ENCODE measurements at places on chromosomes 3 and 15.

DNA sequence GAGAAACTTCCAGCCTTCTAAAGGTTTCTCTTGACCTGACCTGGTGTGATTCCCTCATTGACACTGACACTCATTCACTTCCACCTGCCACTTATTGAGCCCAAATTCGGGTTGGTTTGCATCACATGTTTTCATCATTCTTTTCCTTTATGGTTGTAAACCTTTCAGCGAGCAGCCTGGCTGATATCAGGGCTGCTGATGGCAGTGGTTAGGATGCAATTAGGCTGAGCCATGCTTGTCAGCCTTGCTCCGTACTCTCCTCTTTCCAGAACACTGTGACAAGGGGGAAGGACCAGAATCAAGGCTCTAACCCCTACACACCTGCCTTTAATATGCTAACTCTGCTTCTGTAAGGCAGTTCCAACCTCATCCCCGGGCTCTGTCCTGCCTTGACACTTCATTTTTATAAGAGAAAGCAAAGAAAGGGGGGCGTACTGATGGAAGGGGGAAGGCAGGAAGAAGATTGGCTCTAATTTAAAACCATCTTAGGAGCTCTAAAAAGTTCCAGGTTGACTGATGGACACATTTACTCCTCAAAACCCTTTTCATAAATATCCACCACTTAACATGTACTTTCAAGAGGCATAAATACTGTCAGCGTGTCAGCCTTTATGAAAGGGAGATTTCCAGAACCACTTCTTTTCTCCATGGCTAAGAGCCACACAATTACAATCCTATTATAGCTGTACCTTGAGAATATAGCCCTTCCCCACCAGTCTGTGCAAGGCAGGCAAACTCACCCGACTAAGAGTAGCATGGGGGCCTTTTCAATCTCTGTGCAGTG, 5.7 kb downstream of the NMNAT3 start:
- no peak for DNase-seq

DNA sequence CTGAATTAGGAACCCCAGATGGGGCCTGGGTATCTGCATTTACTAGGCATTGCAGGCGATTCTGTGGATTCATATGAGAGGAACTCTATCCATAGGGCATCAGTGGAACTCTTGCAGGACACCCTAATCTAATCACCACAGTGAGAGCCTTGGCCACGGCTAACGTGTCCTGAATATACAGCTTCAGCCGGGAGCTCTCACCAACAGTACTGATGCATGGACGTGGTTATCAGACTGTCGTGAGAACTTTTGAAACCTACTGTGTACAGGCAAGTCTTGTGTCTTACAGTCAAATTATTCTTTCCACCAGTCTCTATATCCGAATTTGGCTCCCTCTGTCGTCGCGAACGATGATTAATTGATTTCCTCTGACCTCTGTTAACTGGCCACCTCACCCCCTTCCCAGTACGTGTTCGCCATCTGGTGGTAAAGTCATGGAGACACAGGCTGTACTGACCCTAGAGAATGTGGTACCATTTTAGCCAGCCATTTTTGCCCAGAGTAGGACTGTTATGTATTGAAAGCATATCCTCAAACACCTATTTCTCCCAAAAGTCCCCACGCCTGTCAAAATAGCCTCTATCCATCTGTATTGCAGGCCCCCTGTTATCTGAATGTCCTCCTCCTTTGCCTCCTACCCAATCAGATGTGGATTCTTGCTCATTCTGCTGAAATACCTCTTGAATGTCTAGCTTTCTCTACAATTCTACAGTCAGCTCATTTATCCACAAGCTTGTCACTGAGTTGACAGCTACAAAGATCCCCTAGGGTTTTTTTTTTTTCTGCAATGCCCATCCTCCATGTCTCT, 39.7 kb downstream of the GLDN start:
- no peak for DNase-seq

DNA sequence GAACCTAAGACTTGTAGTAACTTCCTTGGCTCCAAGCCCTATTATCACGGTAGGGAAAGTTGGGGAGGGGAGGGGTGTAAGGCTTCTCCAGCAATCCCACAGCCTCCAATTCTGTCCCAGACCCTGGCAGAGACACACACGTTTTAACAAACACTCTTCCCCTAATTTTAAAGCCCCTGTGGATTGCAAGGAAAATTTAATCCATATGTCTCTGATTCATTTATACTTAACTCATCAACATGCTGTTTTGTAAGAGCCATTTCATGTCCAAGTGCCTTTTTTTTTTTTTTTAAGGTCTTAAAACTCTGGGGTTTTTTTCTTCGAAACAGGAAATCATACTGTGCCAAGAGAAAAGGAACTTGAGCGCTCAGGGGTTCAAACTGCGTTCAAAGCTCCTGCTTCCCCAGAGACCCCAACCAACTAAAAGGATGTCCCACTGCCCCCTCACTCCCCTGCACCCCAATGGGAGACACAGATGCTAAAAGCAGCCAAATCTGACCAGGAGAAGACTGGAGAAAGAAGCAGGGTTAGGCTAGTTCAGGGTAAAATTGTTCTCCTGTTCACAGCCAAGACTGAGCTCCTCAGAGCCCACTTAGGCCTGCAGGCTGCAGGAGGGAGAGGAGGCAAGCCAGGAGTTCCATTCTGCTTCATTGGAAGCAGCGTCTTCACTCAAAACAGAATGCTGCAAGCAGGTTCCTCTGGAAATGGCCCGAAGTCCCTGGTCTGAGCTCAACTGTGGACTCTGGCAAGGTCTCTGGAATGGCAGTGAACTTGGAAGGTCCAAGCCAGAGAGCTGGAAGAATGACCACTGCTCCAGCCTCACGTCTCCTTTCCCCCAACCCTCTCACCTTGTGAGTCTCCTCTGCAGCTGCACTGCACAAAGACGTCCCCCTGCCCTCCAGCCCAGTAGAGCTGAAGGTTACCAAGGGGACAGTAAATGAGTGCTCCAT, 172.5 kb downstream of the NTRK3 start:
- DNase-seq = no peak

GRCh38 chr3:73540969-73541740, 83.6 kb downstream of the PDZRN3 start:
- DNase-seq = no peak

GRCh38 chr15:34646918-34647317, 63.5 kb upstream of the GOLGA8B start:
- no peak for DNase-seq

GRCh38 chr15:33107950-33108349, 86.6 kb downstream of the FMN1 start:
- no peak for DNase-seq

GRCh38 chr3:154486949-154487348, 57.0 kb upstream of the GPR149 start:
- DNase-seq = no peak

DNA sequence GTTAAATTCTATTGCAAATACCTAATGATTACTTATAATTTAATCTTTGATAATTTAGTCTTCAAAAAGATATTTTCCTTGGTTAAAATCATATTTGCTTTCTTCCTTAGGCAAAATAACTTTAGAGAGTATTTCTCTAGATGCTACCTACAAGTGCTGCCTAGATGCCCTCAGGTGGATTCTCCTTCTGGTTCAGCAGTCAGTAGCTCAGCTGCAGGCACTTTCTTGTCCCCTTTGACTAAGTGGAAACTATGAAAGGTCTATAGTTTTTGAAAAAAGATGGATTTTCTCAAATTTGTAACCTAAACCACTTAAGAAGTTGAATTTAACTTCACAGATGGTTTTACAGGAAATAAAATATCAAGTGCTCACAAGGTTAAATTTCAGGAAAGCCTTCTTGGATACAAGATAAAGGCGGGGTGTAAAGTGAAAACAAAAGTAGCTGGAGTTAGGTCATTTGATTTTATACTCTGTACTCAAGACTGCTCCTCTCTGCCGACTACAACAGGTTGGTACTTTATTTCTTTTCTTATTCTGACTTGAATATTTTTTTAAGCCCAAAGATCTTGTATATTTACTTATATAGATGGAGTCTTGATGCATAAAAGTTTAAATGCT, at the start of gene ACKR4:
Gene ACKR4, plus strand, starts transcription at position 455 of the 618 bp plus-strand sequence. CDS start 3,128 bp downstream, outside the sequence.
- no peak for DNase-seq

GRCh38 chr3:79257791-79258190, 510.0 kb downstream of the ROBO1 start:
- DNase-seq = no peak

DNA sequence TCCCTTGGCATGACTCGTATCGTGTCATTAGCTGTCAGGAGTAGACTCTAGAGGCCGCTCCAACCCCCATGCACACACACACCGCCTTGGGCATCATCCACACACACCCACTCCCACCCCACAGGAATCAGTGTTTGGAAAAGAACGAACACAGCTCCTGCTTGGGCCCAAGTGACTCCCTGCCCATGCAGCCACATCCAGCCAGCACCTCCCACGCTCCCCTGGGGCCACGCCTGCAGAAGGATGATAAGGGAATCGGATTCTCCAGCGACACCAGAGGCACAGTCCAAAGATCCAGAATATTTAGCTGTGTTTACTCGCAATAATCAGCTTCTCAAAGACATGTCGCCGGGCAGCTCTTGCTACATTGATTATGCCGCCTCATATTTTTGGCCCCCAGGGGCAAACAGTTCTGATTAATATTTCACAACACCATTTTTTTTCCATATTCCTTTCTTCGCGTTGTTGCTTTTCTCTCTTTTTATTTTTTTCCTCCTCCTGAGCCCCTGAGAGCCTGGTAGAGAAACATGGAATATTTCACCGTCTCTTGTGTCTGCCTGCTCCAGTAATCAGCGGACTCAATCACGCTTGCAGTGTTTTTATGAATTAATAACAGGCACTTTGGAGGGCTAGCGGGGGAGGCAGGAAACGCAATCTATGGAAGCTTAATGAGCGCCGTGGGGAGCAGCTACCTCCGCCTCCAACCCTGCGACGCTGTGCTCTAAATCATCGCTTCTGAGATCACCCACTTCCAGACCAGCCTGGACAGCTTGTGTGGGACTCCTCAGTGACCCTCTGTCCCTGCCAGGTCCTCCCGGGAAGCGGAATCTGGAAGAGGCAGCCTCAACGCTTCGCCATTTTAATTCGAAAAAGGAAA, 221.4 kb downstream of the TLE3 start:
- DNase-seq = no peak

DNA sequence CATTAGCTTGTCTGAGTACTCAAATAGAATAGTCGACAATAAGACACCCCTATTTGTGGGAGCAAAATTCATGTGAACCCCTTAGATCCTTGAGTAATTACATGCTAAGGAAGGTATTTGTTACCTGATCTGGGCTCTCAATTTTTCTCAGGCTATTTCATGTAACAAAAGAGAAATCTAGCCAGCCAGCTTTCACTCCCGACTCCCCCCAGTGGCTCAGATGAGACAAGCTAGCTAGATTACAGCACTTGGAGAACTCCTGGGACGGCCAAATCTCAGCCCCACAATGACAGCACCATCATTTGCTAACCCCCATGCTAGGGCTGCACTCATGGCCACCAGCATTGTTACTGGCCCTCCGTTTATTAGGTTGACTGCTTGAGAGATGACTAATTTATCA, 41.3 kb downstream of the GLDN start:
- DNase-seq = no peak

GRCh38 chr15:28006116-28006905, 92.8 kb downstream of the OCA2 start:
- DNase-seq = no peak

DNA sequence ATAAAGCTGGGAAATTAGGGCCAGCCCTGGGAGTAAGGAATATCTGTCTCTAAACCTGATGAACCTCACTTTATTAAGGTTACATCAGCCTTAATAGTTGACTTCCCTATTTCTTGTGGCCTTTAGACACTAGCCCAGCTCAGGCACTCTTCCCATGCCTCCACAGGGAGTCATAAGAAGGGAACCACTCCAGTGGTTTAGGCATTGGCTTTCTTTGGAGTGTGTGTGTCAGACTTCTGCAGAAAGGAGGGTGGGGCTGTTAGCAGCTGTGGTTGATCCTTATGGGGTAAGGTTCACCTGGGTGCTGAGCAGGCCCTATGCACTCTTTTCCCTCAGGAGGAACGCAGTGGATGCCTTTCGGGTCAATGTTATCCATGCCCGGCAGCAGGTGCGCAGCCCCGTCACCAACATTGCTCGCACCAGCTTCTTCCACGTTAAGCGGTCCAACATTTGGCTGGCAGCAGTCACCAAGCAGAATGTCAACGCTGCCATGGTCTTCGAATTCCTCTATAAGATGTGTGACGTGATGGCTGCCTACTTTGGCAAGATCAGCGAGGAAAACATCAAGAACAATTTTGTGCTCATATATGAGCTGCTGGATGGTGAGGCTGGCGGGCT, 4.0 kb downstream of the AP2M1 start:
- no peak for DNase-seq

DNA sequence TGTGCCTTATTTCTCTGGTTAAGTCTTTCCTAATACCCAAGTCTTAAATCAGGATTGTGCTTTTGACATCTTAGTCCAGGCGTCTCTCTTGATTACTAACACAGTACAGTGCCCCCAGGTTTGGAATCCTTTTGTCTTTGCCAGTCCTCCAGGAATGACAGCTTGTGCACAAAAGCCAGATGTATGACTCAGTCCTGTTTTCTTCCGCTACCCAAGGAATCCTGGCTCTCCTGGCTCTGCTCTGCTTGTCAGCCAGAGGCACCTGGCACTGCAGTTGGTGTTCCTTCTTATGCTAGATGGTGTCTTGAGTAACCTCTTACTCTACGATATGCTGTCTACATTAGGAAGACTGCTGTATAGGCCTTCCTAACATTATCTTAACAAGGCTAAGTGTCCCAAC, 728.2 kb upstream of the NECTIN3 start:
- no peak for DNase-seq

DNA sequence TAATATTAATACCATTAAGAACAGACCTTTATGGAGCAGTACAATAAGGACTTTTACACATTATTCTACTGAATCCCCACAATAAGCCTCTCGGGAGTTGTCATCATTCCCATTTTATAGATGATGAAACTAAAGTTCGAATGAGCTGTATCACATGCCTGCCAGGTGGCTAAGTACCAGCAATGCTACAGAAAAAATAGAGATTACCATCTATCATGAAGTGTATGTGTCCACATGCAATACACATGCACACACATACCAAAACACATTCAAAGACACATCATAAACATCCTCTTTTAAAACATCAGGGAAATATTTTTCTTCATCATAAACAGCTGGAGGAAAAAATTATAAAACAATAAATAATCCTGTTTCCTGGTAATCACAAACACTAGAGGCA, 136.6 kb downstream of the SUCLG2 start:
- DNase-seq = no peak

GRCh38 chr15:67838789-67839332, 984 bp downstream of the RNU6-1 start:
- DNase-seq = no peak

- no peak for DNase-seq
Observed at GRCh38 chr3:127074900-127075360, 92.0 kb downstream of the PLXNA1 start.

GRCh38 chr15:34241376-34242330, 16.8 kb downstream of the EMC4 start:
- no peak for DNase-seq

DNA sequence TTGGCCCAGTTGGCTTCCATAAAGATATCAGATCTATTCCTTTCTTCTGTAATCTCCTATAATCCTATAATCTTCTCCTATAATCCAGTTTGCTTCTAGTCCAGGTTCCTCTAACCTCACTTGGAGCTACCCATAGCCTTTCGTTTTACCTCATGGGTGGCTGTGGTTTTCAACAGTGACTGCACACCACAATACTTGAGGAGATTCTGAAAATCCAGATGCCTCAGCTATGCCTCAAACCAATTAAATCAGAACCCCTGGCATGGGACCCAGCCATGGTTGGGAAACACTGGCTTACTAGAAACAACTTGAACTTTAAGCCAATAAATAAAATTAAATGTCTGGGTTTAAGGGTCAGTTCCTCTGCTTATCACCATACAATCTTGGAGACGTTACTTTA, 86.1 kb upstream of the NTRK3 start:
- DNase-seq = no peak

GRCh38 chr3:156461889-156462288, 93.0 kb downstream of the SSR3 start:
- no peak for DNase-seq

GRCh38 chr3:80017369-80017768, 249.6 kb upstream of the ROBO1 start:
- no peak for DNase-seq
